ENCODE measurements at places on chromosomes 3 and 15. TPM values are rescaled to one million over a fixed set of nuclear protein-coding genes. Genes with fewer than 3 reads are reported as not detected.

GRCh38 chr15:48582452-48583247 lies 62.9 kb downstream of the FBN1 start:
- no peak for DNase-seq
- H3K27me3 ChIP-seq, result no peaks in the 10 kb centered on the region
- no peak overlapping the region for H3K27ac ChIP-seq

- no peak overlapping the region for H3K27ac ChIP-seq
- no peaks in the 10 kb centered on the region for H3K36me3 ChIP-seq
- H3K27me3 ChIP-seq, result no peaks in the 10 kb centered on the region
- H3K4me1 ChIP-seq, result no peaks in the 10 kb centered on the region
- no peak for DNase-seq
These were observed 78.4 kb upstream of the NR2F2 start for GRCh38 chr15:96252148-96252547.

GRCh38 chr15:40630313-40630712 lies 36.3 kb downstream of the KNL1 start:
- no peak for DNase-seq
- H3K27ac ChIP-seq, result no peak overlapping the region
- peaks cover 5% of the 10 kb centered on the region for H3K4me1 ChIP-seq
- no peak overlapping the region for H3K4me3 ChIP-seq

DNA sequence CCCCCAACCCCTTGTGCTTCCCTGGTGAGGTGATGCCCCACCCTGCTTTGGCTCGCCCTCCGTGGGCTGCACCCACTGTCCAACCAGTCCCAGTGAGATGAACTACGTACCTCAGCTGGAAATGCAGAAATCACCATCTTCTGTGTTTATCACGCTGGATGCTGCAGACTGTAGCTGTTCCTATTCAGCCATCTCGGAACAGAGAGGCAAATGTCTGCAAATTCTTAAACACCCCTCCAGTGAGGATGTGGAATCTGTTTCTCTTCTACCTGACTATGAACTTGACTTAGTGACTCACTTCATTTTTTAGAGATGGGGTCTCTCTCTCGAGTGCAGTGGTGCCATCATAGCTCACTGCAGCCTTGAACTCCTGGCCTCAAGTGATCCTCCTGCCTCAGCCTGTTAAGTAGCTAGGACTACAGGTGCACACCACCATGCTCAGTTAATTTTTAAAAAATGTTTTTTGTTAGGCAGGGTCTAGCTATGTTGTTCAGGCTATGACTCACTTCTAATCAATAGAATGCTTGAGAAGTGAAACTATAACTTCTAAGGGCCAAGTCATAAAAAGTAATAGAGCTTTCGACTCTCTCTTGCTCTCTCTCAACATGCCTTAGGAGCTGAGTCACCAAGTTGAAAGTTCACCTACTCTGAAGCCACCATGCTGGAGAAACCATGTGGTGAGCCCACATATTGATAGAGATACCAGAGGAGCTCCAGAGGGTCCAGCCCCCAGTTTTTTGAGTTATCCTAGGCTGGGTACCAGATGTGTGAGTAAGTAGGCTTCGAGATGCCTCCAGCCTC lies 11.5 kb upstream of the PARP14 start:
- H3K4me3 ChIP-seq, result no peak overlapping the region
- H3K4me1 ChIP-seq, result peaks cover 14% of the 10 kb centered on the region
- peak; percentile 95 for DNase-seq
- no peaks in the 10 kb centered on the region for H3K36me3 ChIP-seq
- no peaks in the 10 kb centered on the region for H3K27me3 ChIP-seq

GRCh38 chr3:71903936-71904335 lies 119.0 kb upstream of the PROK2 start:
- no peaks in the 10 kb centered on the region for H3K36me3 ChIP-seq
- H3K4me1 ChIP-seq, result no peaks in the 10 kb centered on the region
- DNase-seq, result no peak
- no peak overlapping the region for H3K27ac ChIP-seq

- no peaks in the 10 kb centered on the region for H3K36me3 ChIP-seq
- peak; percentile 58 for DNase-seq
- no peak overlapping the region for H3K4me3 ChIP-seq
- peaks cover 28% of the 10 kb centered on the region for H3K4me1 ChIP-seq
- H3K27me3 ChIP-seq, result no peaks in the 10 kb centered on the region
These were observed 80.2 kb downstream of the LRRK1 start for GRCh38 chr15:100999369-100999768.

DNA sequence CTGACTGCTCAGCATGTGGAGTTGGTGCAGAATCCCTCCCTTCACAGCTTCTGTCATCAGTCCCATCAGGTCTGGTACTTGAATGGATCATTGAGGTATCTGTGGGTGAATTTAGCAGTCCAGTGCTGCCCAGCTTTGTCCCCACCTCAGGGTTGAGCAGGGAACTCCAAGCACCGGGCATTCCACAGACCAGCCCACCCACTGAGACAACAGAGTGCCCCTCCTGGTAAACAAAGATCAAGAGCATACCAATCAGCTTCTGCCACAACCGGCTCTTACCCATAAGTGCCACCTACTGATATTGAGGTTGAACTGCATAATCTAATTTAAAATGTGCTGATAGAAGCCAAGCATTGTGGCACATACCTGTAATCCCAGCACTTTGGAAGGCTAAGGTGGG lies 57.1 kb upstream of the FXR1 start:
- peaks cover 42% of the 10 kb centered on the region for H3K27me3 ChIP-seq
- no peak overlapping the region for H3K27ac ChIP-seq
- H3K4me1 ChIP-seq, result no peaks in the 10 kb centered on the region
- no peak overlapping the region for H3K4me3 ChIP-seq
- peak; percentile 29 for DNase-seq

GRCh38 chr15:71133747-71134472 lies 18.6 kb downstream of the THSD4 start:
- H3K4me3 ChIP-seq, result no peak overlapping the region
- H3K27me3 ChIP-seq, result no peaks in the 10 kb centered on the region
- DNase-seq, result no peak
- H3K4me1 ChIP-seq, result peaks cover 50% of the 10 kb centered on the region
- H3K36me3 ChIP-seq, result 0 out of 2 replicates have a peak, but pooled peaks cover 10% of the 10 kb centered on the region

DNA sequence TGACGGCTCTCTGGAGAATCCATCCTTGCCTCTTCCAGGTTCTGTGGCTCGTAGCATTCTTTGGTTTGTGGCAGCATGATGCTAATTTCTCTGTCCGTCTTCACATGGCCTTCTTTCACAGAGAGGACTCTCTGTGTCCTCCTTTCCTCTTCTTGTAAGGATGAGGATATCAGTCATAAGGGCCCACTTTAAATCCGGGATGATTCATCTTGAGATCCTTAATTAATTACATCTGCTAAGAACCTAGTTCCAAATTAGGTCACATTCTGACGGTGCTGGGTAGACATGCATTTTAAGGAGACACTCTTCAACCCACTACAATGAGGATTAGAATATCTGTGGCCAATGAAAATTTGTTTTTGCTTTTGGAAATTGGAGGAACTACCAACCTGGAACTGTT lies 15.7 kb upstream of the GXYLT2 start:
- H3K27ac ChIP-seq, result no peak overlapping the region
- H3K4me1 ChIP-seq, result no peaks in the 10 kb centered on the region
- peaks cover 16% of the 10 kb centered on the region for H3K27me3 ChIP-seq

DNA sequence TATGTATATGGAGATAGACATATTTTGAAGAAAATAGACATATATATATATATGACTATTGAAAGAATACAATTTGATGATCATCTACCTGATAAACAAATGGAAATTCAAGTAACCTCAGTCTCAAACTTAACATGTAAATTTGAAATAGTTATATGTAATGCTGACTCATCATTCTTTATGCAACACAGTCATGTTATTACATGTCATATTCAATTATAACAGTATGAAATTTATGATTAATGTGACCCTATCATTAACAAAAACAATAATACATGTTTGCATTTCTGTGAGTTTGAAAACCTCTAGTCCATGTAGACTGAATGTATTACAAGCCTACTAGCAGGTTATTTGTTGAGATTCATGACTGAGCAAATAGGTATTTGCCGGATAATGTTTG lies 204.1 kb downstream of the CADM2 start:
- no peaks in the 10 kb centered on the region for H3K27me3 ChIP-seq
- H3K27ac ChIP-seq, result no peak overlapping the region
- H3K4me1 ChIP-seq, result peaks cover 34% of the 10 kb centered on the region
- no peak for DNase-seq
- H3K36me3 ChIP-seq, result no peaks in the 10 kb centered on the region

DNA sequence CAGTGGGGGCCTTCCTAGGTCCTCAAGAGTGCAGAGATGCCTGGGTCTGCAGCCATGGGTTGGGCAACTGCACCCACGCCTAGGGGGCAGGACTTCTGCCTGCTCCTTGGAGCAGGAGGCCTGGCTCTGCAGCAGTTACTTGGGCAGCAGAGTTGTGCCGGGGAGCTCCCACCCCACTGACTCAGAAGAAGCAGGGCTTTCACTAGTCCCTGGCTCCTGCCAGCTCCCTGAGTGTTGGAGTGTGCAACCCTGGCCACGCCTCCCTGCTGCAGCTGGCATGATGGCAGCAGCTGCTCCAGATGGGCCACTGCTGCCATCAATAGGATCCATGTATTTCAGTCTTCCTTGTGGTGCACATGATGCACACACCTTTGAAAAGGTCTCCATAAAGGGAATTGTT lies 40.6 kb upstream of the KCNH8 start:
- no peaks in the 10 kb centered on the region for H3K4me1 ChIP-seq
- H3K27ac ChIP-seq, result no peak overlapping the region
- no peak overlapping the region for H3K4me3 ChIP-seq
- no peaks in the 10 kb centered on the region for H3K27me3 ChIP-seq

DNA sequence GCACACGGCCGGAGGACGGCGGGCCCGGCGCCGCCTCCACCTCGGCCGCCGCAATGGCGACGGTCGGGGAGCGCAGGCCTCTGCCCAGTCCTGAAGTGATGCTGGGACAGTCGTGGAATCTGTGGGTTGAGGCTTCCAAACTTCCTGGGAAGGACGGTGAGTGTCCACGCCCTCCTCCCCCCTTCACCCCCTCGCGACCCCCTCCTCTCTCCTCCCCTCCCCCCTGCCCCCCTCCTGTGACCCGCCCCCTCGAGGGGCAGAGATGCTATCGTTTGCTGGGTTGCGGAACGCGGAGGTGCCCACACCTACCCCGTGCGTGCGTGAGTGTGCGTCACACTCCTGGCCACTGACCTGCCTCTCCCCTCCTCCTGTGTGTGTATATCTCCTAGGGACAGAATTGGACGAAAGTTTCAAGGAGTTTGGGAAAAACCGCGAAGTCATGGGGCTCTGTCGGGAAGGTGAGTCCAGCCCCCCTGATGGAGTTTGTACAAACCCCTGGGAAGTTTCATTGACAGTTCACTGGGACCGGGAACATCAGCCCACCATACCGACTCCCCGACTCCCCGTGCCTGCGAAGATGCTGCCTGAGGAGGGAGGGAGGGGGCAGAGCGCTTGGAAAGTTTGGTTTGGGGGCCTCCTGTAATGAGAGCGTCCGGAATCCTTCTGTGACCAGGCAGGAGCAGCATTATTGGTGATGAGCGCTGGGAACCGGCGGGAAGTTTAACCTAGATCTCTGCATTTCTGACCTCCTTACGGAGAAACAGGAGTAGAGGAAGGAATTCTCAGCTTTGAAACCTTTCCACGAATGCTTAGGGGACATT lies 795 bp upstream of the SCAANT1 start:
- H3K27ac ChIP-seq, result peak overlapping the region; percentile 77
- H3K4me3 ChIP-seq, result peak overlapping the region; percentile 76
- H3K27me3 ChIP-seq, result no peaks in the 10 kb centered on the region
- peaks cover 11% of the 10 kb centered on the region for H3K36me3 ChIP-seq

C3orf18 gene
- 33.9 TPM for total RNA-seq

ADGRG7 gene
- total RNA-seq, result not detected

KLHL6 gene
- total RNA-seq, result not detected

SHF gene
- total RNA-seq, result 2.2 TPM

Measured in PC-3 (cell line).